Activated T-helper 17 cell treated with anti-CD3 and anti-CD28 coated beads, Interleukin-2, amount 50 U/mL, for 72 hours (primary cell): ENCODE measurements at places on chromosomes 11 and 22. TPM values are rescaled to one million over a fixed set of nuclear protein-coding genes. Genes with fewer than 3 reads are reported as not detected.
A peak's percentile ranks its signal among the peaks of the same experiment; 100 is the strongest.

GRCh38 chr22:48494256-48494967 lies 1333.3 kb downstream of the BRD1 start:
- ATAC-seq = no peak

DNA sequence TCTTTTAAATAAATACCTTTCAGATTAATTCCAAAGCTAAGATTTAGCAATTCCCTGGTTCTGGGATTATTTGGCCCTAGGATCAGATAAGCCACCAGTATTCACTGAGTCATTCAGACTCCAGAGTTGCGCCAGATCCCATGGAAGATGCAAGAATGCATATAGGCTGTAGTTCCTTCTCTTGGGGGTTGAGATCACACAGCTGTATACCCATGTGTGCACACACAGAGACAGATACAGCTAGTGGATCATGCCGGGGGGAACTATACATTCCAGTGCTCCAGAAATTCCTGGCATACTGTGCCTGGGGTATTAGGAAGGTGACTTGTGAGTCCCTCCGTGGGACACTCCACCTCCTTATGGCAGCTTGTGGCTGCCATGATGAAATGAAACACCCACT lies 75.4 kb downstream of the ZBTB16 start:
- ATAC-seq = no peak

DNA sequence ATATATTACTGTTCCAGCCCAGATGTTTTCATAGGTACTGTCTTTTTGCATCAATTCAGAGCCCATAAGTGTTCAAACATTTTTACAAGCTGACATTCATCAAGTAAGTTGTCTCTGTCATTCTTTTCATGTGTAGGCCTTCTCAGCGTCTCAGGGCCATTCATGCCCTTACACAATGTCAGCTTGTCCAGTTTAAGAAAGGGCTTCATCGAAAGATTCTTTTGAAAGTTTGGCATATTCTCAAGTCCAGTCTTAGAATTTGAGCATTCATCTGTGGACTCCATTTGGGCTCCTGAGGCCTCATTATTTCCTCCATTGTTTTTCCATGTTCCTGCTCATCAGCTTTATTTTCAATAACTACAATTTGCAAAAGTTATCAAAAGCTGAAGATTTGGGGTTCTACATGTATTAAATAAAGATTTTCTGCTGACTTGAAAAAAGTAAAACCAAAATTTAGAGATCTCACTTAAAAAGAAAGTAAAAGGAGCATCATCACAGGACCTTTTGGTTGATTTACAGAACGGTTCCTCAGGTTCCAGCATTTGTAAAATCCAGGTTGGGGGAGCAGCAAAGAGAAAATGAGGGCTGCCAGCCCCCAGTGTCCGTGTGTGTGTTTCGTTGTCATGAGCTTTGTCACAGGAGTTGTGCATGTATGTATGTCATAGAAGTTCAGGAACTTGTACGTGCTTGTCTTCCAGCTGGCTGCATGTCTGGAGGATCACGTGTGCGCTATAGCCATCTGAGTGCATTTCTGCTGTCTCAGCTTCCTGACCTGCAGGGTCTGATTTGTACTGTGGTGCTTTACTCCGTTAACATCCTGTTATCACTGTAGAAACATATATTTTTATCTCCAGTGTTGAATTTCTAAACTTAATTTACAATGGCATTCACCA lies 15.6 kb downstream of the MOV10L1 start:
- ATAC-seq = peak; percentile 83

GRCh38 chr11:96267496-96268032 lies 75.4 kb downstream of the MAML2 start:
- ATAC-seq = peak; percentile 98

GRCh38 chr11:134576286-134576685 lies 164.2 kb upstream of the B3GAT1 start:
- no peak for ATAC-seq

DNA sequence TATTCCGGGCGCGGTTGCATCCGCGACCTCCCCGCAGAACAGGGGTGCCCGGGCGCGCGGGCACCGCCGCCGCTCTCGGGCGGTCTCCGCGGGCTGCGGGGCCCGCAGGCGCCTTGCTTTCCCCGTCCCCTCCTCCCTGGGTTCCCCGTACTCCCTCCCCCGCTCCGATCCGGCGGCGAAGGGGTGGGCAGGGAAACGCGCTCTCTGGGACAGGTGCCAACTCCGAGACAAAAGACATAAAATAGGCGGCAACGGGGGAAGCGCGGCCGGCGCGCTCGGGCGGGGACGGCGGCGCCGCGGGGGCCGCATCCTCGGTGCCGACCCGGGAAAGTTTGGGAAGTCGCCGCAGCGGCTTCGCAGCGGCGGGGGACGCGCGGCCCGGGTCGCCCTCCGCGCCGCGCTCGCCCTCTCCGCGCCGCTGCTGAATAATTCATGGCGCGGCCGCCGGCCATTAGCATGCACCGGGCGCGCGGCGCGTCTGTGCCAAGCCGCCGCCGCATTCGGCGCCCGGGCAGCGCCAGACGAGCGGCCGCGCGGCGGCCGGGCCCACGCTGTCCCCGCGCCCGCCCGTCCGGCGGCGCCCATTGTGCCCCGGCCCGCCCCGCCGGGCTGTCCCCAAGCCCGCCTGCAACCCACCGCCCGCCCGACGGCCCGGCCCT lies 78.7 kb upstream of the PPARA start:
- peak; percentile 21 for ATAC-seq

GRCh38 chr11:116062490-116063171 lies 558.4 kb upstream of the CADM1 start:
- no peak for ATAC-seq

DNA sequence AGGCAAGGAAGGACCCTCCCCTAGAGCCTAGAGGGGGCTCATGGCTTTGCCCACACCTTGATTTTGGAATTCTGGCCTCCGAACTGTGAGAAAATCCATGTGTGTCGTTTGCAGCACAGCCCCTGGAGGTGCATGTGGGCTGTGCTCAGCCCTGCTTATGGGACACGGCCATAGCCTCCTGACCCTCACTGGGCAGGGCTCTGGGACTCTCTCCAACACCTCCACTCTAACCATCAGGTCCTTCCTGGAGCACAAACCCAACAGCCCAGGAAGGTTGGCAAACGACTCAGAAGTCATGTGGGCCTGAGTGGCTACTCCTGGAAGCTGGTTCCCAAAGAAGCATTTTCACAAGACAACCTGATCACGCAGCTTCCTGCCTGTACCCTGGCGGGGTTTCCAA lies 144.1 kb downstream of the CTTN start:
- no peak for ATAC-seq

GRCh38 chr22:19942157-19943081 lies 801 bp upstream of the TXNRD2 start:
- peak; percentile 35 for ATAC-seq

DNA sequence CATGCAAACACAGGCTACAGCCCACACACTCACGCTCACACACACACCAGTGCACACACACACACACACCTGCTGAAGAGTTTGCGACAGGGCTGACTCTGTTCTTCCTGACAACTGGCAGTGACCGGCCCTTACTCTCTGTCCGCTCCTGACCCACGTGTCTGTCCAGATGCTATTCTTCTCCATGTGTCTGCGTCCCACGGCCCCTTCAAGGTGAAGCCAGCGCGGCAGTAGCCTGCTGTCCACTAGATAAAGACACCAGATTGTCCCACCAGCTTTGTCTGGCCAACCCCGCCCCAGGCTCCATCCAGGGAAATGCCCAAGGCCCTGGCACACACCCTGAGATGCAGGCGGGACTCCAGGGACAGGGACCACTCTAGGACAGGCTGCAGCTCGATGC lies 713.9 kb downstream of the BRD1 start:
- no peak for ATAC-seq

DNA sequence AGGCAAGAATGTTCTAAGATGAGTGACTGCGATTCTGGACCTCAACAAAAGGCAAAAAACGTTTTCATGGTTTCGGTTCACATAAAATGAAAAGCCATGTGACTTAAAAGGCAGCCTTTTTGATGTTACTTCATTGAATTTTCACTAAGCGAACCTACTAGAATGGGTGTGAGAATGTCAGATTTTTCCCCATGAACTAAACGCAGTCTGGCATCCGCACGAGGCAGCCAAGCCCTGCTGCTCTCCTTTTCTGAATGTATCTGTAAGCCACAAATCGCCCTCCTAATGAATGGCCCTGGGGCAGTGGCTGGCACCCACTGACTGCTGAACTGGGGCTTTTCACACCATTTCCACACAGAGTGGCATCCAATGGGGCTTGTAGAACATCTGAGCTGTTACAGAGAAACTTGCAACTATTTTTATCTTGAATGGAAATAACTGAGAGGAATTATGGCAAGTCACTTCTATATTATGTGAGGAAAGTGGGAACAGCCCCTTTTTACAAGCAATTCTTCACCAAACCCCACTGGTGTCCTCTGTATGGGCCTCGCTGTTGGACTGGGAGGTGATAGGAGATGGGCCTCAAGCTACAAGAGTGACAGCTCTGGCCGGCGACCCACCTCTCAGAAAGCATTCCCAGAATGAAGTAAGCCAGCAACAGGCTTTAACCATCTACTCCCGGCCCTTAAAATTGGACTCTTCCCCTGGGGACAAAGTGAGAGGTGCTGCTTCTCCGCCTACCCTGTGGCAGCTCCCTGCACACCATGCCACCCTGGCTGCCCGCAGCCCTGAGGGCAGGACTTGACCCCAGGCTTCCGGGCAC lies 29.4 kb downstream of the PPP2R1B start:
- ATAC-seq = no peak

- no peak for ATAC-seq
Measured at GRCh38 chr22:25114369-25115362, 85.0 kb upstream of the CRYBB3 start.

- no peak for ATAC-seq
Measured at GRCh38 chr11:76777876-76778275, 5.3 kb upstream of the TSKU start.

GRCh38 chr11:19474954-19475721 lies 234.4 kb upstream of the E2F8 start:
- no peak for ATAC-seq

- no peak for ATAC-seq
Measured at GRCh38 chr11:12692229-12693075, 18.2 kb downstream of the TEAD1 start.

DNA sequence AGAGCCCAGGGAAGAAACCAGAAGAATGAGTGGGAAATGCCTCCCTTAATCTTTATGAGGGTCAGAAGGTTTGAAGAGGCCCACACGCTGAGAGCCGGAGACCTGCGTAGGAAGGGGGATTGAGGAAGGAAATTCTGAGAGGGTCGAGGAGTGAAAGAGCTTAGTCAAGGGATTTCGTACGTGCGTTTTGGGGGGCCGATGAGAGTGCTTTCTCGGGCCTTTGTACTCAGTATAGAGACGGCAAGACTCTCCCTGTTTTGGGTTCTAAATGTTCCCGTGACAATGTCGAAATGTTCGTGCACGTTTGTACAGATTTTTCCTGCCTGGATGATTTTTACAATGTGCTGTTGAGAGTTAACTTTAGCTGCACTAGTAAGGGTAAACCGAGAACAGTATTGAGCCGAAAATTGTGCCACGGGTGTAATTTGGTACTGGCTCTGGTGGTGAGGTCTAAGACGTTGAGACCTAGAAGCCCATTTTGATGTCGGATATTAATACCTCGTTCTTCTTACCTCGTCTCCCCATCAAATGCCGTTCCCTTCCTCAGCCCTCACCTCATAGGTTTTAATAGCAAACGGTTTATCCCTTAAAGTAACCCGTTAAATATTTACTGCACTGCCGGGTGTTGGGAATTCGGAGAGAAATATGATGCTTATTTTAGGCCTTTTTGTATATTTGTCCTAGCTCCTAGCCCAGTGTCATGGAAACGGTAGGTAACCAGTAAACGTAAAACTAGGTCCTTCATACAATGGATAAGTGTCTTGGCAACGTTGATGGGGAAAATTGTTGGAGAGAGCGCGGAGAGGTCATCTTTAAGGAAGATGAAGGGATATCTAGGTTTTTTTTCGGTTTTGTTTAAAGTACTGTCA lies 734 bp downstream of the C11orf58 start:
- peak; percentile 25 for ATAC-seq

- peak; percentile 85 for ATAC-seq
Measured at GRCh38 chr11:102589047-102589459, 36.1 kb downstream of the MMP20 start.

DNA sequence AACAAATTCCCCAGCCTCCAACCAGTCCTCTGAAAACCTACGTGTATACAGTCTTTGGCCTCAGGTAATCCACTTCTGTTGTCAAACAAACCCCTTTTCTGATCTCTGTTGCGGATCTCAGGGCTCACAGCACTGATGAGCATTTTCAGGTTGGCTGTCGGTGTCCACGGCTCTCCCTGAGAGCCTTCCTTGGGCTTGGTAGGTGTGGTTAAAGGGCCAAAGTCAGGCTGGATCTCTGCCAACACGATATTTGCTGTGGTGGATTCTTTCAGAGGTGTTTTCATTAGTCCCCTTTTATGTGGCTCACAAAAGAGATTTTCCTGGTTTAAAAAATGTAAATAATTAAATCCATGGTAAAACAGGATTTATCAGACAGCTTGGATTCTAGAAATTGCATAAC lies 2.9 kb downstream of the E2F8 start:
- no peak for ATAC-seq

GRCh38 chr11:14420223-14420622 lies 61.2 kb upstream of the RRAS2 start:
- ATAC-seq = no peak

DNA sequence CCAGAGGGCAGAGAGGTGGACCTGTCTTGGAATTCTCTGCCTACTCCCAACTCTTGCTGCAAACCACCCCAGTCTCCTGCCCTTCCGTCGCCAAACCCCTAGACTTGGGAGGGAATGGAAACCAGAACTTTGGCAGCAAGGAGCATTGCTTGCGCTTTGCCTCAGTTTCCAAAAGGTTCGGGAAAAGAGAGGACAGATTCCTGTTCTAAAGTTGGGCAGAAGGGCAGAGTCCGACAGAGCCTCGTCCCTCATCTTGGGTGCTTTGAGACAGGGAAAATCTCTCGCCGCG lies 396 bp upstream of the ROBO3 start:
- no peak for ATAC-seq

DNA sequence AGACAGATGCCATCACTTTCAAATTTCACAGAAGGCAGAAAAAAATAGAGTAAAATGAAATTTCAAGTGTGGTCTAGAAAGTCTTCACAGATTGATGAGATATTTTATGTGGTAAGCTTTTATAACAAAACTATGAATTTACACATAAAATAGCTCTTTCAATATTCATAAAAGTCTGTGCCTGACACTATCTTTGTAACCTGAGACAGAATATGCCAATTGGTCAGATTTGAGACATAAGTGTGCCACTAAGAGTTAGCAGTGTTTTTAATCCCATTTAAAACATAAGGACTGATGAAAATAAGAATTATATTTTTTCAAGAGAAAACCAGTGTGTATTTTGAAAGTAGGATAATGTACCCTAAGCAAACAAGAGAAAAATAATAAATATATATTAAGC lies 769.5 kb upstream of the LUZP2 start:
- ATAC-seq = no peak

TRIM49 gene
- not detected for total RNA-seq

OR4A16 gene
- not detected for total RNA-seq

OR51B5 gene
- 0.50 TPM for total RNA-seq

CECR2 gene
- 0.06 TPM for total RNA-seq

PIH1D2 gene
- total RNA-seq = 0.87 TPM

OR5P2 gene
- not detected for total RNA-seq

ASCL2 gene
- 1.2 TPM for total RNA-seq

DDI1 gene
- total RNA-seq = not detected

AGBL2 gene
- total RNA-seq = 3.7 TPM

HTR3A gene
- total RNA-seq = not detected
